ENCODE measurements at places on chromosomes 11 and 22.

- no peak for DNase-seq
These were observed 48.8 kb downstream of the ARHGAP32 start for GRCh38 chr11:129143335-129143734.

GRCh38 chr22:47601666-47602065 lies 839.2 kb downstream of the TBC1D22A start:
- DNase-seq = no peak

- no peak for DNase-seq
These were observed 3.9 kb downstream of the GALR3 start for GRCh38 chr22:37827056-37827455.

DNA sequence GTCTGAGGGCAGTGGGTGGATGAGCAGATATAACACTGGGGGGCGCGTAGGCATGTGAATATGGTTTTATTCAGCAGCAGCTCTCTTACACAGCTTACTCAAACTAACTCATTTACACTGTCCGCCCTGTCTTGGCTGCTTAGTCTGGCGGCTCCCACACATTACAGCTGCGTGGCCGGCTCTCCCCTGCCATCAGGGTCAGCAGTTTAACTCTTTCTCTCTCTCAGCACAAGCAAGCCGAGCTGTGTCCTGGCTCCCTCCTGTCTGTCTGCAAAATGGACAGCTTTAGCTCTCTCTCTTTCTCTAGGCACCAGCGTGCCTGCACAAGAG lies 1310.1 kb upstream of the RAG2 start:
- DNase-seq = no peak

DNA sequence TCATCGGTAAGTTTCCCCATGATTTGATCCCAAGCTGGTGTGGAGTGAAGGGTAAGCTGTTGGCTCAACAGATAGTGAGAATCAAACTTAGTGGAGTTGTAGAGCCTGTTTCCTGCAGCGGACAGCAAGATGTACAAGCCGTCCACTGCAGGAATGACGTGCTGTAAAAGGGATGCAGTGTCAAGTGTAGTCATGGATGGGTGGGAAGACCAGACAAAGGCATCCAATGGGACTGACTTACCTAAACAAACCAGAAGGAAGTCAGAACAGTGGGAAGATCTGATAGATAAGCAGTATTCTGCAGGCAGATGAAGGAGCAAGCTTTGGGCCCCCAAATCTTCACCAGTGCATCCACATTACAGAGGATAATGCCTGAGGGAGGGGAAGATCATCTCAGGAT lies 8.8 kb downstream of the ZBTB16 start:
- DNase-seq = no peak

DNA sequence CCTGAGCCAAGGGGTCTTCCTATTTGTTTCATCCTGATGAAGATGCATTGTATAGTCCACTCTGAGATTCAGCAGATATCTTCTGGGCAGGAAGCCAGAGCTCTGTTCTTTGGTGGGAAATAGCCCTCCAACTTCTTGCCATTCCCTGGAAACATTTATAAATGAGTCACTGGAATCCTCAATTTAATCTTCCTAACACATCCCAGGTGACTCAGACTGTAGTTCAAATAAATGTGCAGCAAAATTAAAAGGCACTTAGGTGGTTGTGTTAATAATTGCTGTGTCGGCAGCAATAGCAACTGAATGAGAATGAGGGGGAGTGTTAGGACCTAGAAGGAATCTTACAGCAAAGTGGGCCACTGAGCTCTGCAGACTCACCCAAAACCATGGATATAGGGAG lies 108.6 kb downstream of the INSC start:
- no peak for DNase-seq
